ENCODE measurements at places on chromosomes 1 and 21.

- DNase-seq: no peak
These were observed 29.6 kb downstream of the PTPRF start for GRCh38 chr1:43560286-43560685.

DNA sequence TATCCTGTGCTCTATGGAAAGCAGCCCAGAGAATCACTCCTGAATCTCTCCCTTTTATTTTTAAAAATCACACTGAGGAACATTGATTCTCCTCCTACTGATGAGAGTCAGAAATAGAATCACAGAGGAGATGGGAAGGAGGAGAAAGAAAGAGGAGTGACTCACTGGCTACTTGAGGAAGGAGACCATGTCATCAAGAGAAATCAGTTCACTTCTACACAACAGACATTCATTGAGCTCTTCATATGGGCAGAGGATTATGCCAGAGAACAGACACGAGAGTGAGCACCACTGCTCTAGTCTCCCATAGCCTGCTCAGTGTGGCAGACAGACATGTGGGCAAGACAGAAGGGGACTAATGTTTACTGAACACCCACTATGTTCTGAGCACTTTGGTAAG lies 44.2 kb downstream of the RAB3B start:
- DNase-seq: no peak

GRCh38 chr1:33030575-33030974 lies 6.1 kb downstream of the AK2 start:
- DNase-seq: no peak

DNA sequence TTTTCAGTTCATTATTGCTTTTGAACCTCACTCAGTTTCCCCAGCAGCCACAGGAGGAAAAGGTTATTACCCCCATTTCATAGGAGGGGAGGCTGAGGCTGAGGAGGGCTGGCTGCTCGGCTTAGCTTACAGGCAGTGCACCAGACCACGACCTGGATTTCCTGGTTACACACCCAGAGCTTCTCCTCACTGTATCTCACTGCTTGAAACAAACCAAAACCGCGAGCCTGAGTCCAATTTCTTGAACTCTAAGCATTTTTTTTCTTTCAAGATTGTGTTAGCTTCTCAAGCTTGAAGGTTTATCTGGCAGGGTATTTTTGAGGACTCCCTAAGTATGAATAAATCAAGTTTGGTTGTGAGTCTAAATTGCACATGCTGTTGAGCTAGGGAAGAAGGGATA lies 188.9 kb upstream of the EDN2 start:
- DNase-seq: no peak

GRCh38 chr1:7587108-7587772 lies 183.9 kb upstream of the VAMP3 start:
- DNase-seq: no peak

DNA sequence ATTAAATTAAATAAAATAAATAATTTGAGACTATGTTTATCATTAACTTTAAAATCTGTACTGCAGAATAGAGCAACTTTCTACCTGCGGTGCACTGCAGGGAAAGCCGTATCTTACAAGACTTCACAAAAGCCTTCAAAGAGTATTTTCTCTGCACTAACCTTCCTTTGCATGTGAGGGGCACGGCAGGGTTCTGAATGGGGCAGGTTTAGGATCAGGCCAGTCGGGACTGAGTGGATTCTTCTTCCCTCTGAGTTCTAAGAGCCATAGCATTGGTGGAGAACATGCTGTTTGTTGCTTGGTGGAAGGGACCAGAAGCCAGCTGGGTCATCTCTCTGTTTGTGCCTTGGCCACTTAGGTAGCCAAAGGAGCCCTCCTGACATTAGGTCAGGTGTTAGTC lies 55.2 kb upstream of the LGALS8 start:
- no peak for DNase-seq

- DNase-seq: no peak
These were observed 7.9 kb upstream of the ADORA3 start for GRCh38 chr1:111511370-111511769.
